ENCODE measurements at places on chromosomes 12 and 14.

GRCh38 chr14:75205591-75205990 lies 29.2 kb upstream of the TMED10 start:
- DNase-seq: peak; percentile 42

DNA sequence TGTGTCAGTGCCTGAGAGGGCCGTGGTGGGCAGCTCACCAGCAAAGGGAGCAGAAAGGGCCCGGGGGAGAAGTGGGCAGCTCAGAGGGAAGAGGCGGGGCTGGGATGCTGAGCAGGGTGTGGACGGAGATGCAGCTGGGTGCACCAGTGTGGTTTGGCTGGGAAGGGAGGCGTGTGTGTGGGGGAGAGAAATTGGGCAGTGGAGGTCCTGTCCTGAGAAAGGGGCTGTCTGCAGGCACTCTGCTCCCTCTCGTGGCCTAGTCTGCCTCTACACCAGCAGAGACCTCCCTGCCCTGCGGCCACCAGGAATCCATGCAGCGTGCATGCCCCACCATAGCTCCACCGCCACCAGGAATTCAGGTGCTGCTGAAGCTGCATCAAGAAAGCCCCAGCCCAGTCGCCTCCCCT lies 6.4 kb downstream of the TMEM121 start:
- peak; percentile 3 for DNase-seq

DNA sequence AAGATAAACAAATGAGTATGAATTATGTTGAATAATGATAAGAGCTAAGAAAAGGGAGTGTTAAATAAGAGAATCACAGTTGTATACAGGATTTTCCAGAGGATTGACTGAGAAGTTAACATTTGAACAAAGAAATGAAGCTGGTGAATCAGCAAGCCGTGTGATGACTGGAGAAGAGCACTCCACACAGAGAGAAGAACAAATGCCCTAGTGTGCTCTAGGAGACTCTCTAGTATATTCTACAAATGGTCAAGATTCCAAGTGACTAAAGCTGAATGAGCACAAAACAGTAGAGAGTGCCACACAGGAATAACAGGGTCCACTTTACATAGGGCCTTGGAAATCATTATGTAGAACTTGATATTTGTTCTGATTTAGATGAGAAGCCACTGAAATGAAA lies 587.1 kb upstream of the ATXN7L3B start:
- DNase-seq: no peak

DNA sequence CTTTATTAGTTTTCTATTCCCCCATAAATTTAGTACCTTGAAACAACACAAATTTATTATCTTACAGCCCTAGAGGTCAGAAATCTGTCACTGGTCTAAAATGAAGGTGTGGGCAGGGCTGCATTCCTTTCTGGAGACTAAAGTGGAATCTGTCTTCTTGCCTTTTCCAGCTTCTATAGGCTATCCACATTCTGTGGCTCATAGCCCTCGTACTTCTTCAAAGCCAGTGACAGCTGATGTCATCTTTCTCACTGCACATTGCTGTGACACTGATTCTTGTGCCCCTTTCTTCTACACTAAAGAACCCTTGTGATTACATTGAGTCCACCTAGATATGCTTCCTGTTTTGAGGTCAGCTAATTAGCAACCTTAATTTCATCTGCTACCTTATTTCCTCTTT lies 23.2 kb upstream of the DCN start:
- DNase-seq: no peak

Measured in amniotic epithelial cell (primary cell).